HFF-Myc (cell line): ENCODE measurements at places on chromosomes 6 and 20.

DNA sequence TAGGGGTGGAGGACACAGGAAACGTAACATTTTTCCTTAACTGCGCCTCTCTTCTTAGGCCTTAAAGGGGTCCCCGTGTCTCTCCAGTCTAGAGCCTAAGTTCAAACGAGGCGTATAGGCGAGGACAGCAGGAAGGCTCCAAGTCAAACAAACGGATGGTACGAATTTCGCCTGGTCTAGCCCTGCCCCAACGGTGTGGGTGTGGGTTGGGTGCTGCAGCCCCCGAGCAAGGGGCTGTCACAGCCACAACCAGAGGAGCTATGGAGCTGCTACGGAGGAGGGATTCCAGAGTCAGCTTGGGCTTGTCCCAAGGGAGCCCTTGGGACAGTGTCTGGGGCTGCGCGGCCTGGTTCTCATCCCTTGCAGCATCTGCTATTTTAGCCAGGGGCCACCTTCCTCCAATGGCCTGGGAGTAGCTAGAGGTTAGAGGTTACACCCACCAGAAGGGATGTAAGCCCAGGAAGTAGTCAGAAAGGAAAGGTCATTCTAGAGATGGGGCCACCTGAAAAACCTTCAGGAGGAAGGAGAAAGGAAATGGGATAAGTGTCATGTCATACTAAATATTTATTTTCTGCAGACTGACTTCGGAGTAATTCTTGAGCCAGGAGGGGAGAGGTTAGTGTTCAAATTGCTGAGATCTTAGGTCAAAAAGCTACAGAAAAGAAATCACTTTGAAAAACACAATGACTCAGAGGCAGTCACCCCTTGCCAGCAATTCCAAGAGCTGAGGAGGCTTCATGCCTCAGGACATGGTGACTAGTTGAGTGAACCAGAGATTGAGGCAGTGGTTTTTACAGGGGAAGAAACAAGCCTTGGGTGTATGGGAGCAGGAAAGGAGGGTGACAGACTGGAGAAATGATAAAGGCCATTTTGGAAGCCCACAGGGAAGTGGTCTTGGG, 21.7 kb downstream of the VPS52 start:
- no peak for DNase-seq

DNA sequence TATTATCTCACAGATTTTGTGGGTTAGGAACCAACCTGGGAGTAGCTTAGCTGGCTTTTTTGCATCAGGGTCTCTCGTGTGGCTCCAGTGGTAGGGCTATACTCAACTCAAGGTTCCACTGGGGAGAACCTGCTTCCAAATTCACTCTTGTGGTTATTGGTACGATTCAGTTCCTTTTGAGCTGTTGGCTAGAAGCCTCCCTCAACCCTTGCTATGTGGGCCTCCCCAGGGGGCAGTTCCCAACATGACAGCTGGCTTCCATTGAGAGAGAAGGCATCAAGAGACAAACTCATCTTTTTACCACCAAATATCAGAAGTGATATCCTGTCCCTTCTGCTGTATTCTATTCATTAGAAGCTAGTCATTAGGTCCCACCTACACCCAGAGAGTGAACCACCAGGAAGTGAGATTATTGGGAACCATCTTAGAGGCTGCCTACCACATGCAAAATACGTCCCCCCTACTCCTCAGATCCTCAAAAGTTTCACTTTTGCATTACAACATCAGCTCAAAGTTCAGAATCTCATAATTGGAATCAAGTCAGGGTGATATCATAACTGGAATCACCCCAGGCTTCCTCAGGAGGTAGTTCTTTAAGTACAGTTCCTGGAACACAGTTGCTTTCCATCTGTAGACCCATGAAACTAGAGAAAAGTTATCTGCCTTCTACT, 30.9 kb downstream of the MKKS start:
- no peak for DNase-seq

- DNase-seq = no peak
These were observed 1.9 kb downstream of the APOM start for GRCh38 chr6:31657406-31658157.

DNA sequence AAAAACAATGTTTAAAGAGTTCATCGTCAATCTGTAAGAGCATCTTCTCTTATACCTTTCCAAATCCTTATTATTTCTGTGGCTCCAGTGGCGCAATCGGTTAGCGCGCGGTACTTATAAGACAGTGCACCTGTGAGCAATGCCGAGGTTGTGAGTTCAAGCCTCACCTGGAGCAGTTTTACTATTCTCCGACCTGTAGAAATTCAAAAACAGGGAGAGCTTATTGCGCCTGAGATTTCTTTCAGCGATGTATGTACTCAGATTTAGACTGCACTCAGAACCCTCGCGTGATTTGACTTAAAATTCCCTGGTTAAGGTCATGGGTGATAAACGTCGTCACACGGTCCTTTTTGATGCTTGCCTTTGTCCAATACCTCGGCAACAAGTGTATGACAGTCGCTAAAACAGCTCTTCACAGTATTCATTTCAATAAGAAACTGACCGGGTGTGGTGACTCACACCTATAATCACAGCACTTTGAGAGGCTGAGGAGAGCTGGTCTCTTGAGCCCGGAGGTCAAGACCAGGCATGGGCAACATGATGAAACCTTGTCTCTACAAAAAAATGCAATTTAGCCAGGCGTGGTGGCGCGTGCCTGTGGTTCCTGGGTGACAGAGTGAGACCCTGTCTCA, 11.9 kb downstream of the GPX5 start:
- DNase-seq = peak; percentile 30

GRCh38 chr6:17182961-17183360, 81.1 kb downstream of the STMND1 start:
- no peak for DNase-seq

DNA sequence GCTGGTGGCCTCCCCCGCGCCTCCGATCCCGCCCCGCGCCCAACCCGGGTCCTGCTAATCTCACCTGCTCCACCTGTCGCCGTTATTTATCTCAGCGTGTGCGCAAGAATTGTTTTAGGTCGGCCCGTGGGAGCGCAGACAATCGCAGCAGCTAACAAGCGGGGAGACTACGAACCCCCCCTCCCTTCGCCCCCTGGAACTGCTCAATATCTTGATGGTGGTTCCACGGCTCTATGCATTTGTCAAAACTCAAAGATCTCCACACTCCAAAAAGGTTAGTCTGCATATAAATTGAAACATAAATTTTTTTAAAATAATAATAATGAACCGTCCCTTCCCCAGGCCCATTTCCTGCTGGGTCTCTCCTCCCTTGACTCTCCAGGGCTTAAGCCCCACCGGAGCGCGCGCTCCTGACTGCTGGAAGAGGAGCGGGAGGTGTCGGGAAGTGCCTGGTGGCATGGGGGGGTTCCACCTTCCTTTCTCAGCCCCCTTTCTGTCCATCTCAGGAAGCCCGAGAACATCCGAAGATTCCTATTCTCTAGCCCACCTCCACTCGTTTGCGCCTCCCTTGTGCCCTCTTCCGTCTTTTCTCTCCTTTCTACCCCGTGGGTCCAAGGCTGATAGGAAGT, 1.6 kb upstream of the MDGA1 start:
- no peak for DNase-seq
